ENCODE measurements at places on chromosomes 13 and 19.

- no peak for DNase-seq
Measured at GRCh38 chr19:50173127-50173526, 10.0 kb upstream of the IZUMO2 start.

GRCh38 chr13:36717966-36718545, 44.2 kb downstream of the SERTM1 start:
- no peak for DNase-seq

- DNase-seq = no peak
Measured at GRCh38 chr19:42555317-42555716, 27.0 kb upstream of the CEACAM1 start.

DNA sequence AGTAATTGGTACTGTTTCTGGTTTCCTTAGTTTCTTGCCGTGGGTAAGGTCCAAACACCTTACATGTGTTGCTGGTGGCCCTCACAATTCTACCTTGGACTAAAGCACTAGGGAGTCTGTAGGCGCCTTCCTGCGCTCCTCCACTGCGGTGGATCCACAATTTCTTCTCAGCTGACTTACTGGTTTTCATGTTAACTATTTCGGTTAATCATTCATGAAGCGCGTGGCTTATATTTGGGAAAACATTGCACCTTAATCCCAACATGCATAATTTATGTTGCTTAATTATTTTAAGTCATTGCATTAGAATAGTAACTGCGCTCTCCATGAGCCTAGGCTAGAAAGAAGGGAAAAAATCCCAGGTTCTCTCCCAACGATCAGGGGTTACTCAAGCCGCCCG, 37.7 kb downstream of the ARHGEF7 start:
- DNase-seq = no peak

GRCh38 chr13:47399599-47399998, 502.7 kb upstream of the HTR2A start:
- no peak for DNase-seq

DNA sequence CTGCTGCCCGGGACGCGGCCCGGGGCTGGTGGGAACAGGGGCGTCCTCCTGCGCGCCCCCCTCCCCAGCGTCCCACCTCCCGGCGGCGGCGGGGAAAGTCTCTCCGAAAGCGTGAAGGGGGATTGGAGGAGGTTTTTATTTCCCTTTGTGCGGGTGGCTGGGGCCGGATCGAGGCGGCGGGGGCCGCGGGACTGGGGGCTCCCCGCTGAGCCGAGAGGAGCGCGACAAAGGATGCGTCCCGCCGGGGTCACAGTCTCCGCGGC, 132 bp downstream of the SHD start:
- DNase-seq = no peak

DNA sequence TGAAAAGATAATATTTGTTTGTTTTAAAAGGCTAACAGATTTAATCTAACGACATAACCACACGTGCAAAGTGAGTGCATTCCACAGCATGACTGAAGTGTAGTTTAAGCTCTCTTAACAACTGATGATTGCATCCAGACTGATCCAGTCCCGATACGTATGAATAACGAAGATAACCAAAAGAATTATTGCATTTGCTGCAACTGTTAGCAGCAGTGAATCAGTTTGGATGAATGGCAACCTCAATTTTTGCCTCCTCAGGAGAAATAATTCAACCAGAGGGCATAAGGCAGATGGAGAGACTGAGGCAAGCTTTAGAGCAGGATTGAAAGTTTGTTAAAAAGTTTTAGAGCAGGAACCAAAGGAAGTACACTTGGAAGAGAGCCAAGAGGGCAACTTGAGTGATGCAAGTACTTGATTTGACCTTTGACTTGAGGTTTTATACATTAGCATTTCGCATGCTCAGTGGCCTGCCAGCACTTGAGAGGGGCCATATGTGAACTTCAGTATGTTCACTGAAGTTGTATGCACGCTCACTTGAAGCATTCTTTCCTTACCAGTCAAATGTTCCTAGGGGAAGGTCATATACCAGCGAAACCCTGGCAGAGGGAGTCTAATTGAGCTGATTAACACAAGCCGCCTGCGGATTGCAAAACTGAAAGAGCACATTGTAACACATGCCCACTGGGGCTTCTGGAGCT, 835.0 kb upstream of the PCDH20 start:
- no peak for DNase-seq

- no peak for DNase-seq
Measured at GRCh38 chr13:37923236-37923635, 53.7 kb upstream of the TRPC4 start.

DNA sequence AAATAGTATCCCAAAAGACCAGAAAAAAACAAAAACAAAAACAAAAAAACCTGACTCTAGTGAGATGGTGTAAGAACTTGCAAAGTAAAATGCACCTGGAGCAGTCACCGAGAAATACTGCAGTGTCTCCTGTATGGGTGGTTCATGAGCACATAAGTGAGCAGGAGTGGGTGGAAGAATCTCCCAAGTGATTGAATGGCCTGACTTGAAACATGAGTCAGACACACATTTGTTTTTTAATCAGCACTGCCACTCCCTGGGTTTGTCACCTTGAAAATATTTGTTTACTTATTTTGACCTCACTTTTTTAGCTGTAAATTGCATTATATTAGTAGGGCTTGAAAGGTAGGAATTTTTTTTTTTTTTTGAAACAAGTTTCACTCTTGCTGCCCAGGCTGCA, 2.0 kb downstream of the ZNF431 start:
- DNase-seq = no peak

- no peak for DNase-seq
Measured at GRCh38 chr19:20969498-20969897, 46.4 kb downstream of the ZNF85 start.

- DNase-seq = no peak
Measured at GRCh38 chr19:39032063-39032918, at the start of gene FBXO27. TSS of gene FBXO27 (minus strand) at chr19:39032549. CDS start at chr19:39032227, 322 bp downstream.

DNA sequence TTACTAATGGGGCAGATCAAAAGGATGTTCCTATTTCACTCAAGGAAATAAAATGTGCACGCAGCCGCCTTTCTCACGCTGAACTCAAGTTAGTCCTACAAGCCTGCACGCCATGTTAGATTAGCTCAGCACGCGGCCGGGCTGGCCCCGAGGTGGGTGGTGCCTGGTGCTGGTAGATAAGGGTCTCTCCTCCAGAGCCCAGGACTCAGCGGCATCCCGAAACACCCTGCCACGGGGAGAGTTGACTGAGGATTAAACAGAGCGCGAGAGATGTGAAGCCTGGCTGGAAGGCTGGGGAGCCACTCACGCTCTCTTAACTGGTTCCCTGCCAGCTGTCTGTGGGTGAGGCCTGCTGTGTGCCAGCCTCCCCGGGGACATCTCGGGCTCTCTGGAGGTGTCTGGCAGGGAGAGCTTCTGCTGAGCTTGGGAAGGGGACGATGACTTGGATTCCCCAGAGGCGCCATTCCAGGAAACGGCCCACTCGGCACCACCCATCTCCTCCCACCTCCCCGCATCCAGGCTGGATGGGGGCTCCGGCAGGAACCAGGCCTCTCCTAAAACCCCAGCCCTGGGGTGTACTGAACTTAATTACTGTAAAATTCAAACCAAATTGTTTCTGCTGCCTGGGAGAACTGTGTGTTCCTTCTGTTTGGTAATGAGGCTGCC, 122.2 kb downstream of the KDM4B start:
- DNase-seq = no peak

- DNase-seq = peak; percentile 22
Measured at GRCh38 chr19:33214596-33214995, 11.1 kb downstream of the SLC7A10 start.

DNA sequence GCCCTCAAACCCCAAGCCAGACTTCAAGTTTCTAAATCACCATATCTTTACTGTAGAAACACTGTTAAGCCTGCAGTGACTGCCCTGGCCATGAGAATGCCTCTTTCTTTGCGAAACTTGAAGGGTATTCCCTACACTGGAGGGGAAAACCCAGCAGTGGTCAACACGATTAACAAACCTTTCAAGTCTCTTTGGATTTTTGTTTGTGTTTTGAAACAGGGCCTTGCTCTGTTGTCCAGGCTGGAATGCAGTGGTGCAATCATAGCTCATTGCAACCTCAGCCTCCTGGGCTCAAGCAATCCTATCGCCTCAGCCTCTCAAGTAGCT, 17.4 kb upstream of the POMP start:
- DNase-seq = no peak

DNA sequence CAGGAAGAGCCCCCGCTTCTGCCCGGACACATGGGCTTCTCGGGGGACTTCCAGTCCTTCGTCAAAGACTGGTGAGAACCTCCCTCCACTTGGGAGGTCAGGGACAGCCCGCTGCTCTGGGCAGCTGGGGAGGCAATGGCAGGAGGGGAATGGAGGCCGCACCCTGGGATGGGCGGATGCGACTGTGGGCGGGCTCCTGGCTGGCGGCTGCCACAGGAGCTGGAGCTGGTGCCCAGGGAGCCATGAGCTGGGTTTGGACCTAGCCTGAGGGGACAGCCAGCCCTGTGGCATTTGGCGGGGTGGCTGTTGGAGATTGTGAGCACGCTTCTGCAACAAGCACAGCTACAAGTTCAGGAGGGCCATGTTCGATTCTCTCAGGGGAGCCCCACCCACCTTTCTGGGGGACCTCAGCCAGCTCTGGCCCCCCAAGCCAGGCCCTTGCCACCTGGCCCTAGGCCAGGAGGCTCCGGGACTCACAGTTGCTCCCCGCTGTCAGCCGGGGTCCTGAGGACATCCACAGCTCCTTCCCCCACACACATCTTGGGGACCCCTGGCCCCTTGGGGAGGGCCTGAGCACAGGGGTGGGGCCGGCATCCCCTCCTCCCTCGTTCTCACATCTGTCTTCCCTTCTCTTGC, 3.0 kb upstream of the TGFBR3L start:
- DNase-seq = no peak

- no peak for DNase-seq
Measured at GRCh38 chr19:30439310-30439709, 67.1 kb downstream of the ZNF536 start.

DNA sequence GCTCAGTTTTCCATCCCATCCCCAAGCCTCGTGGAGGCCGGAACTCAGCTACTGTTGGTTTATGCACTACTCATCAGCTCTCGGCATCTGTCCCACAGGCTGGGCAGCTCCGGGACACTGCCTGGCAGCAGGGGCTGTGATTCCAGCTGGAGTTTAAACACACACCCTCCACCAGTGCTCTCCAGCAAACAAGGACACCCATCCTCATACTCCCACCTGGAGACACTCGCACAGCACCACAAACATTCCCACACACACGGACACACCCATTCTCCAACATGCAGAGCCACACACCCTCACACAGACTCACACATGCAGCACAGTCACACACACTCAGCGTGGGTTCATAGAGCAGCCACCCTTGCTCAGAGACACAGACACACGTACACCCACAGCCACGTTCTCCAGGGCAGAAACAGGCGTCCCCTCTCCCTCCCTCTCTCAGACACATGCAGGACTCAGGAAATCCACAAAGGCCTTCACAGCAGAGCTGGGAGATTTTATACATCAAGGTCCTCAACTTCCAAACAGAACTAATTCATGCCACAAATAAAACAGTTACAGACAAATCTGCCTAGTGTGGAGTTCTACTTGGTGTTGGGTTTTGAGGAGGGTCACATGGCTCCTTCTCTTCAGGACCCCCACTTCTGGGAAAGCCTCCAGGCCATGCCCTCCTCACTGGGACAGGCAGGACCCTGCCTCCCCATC, 785.4 kb downstream of the UQCRFS1 start:
- no peak for DNase-seq

DNA sequence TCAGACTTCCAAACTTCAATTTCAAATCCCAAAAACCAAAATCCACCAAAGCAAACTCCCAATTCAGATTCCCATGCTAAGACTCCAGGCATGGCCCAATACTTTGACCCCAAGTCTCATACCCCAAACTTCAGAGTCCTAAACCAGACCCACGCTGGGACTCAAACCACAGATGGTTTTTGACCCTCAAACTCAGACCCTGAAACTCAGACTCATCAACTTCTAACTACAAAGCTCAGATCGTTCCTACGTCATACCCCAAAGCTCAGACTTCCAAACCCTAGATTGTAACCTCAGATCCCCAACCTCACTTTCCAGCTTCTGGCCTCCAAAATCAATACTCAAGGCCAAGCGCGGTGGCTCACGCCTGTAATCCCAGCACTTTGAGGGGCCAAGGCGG, 11.9 kb downstream of the RYR1 start:
- no peak for DNase-seq

DNA sequence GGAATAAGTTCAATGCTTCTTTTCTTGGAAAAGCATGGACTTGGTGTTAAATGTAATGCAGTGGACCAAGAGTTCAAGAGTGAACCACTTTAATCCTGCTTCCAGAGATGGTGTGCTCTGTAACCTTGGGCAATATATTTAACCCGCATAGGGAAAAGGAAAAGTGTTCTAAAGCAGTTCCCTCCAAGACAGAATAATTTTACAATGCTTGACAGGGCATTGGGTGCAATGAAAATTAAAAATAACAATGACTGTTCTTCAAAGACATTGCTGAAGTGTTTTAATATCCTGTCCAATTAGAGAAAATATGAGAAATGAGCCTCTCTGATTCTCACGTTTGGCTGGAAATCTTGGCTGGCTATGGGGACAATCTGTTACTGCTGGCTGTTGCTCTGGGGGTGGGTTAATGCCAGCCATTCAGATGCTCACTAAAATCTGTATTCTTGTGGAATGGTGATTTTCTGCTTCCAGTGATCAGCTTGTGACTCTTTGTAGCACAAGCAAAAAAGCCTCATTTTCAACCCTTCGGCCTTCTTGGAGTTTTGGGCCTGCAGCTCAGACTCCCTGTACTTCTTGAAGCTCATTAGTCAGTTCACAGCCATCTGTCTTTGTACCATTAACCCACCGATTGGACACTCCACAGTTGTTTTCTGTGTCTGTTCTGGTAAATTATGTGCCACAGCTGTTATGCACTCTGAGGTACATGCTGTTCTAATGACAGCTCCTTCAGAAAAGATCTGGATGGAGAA, 310.6 kb downstream of the LMO7 start:
- no peak for DNase-seq

GRCh38 chr13:66212511-66212910, 1017.6 kb downstream of the PCDH9 start:
- DNase-seq = no peak

GRCh38 chr19:7999376-7999775, 6.1 kb downstream of the ELAVL1 start:
- DNase-seq = no peak

- no peak for DNase-seq
Measured at GRCh38 chr19:14889994-14890642, 4.2 kb upstream of the OR7A17 start.

- DNase-seq = peak; percentile 59
Measured at GRCh38 chr13:95660981-95661581, 15.9 kb upstream of the DNAJC3 start.

GRCh38 chr13:73598020-73598712, 536.0 kb downstream of the KLF12 start:
- peak; percentile 73 for DNase-seq

GRCh38 chr13:40207001-40207478, 459.4 kb downstream of the FOXO1 start:
- DNase-seq = no peak
